ENCODE measurements at places on chromosomes 16 and 17.

- DNase-seq, result no peak
Measured at GRCh38 chr17:32482568-32483320, 4.0 kb upstream of the CDK5R1 start.

DNA sequence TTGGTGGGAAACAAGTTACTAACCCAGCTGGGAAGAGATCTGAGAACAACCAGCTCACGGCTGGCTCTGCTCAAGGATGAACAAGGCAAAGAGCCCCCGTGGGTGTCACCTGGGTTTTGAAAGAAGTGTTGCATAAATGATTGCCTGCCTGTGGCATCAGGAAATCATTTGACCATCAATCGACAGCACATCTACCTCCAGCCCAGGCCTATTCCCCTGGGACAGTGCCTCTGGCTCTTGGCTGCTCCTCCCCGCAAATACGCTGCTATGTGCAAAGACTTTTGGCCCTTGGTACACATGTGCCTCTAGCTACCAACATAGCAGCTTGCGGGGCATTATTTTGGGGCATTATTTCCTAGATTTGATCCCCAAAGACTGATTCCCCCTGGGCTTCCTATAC is 39.4 kb upstream of the SMPD3 start:
- DNase-seq, result no peak

- no peak for DNase-seq
Measured at GRCh38 chr17:50396261-50397110, 837 bp downstream of the LRRC59 start.

GRCh38 chr17:13030459-13031300 is 12.9 kb upstream of the ELAC2 start:
- peak; percentile 34 for DNase-seq

DNA sequence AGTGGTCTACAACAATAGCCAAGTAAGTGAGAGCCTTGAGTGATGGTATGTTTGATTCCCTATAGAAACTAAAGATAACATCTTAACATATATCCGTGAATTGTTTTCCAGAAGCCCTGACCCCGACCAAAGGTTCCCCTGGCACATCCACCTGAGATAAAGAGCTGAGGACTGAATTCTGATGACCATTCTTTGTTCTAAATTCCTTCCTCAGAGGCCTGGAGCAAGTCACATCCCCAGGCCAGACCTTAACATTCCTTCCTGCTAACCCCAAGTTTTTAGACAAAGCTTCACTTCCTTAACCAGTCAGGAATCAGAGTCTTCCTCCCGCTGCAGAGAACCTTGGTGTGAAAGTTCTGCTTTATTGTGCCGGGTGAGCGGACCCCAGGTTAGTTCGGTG is 83.3 kb downstream of the PMP22 start:
- DNase-seq, result no peak

DNA sequence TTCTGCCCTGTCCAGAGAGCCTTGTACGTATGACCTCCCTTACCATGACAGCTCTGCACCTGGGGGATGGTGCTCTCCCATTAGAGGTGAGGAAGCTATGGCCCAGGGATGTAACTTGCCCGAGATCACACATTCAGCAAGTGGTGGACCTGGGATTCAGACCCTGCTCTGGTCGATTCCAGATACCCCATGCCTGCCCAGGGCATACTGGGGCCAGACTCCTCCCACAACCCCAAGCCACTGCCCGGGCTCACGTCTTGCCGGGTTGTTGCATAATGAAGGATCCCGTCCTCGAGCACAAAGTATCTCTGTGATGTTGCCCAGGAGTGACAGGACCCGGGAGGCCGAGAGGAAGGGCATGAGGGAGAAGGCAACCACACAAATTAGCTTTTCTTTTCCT is 2.1 kb downstream of the OSBPL7 start:
- DNase-seq, result no peak

DNA sequence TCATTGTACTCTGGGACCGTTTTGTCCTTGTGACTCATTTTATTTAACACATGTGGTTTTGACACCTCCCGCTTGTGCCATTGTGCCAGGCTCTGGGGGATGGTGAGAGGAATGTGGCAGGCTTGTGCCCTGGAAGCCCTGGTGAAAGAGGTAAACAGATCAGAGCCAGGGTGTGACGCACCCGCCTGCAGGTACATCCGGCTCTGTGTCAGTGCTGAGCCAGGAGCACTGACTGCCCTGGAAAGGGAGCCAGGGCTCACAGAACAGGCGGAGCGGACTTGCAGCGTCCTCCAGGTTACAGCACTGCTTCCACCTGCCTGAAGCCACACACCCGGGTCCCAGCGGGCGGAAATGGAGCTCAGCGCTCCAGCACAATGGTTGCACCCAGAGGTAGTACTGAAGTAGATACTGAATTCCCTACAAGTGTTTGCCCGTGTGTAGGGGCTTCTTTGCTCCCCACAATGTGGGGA is 30.6 kb downstream of the CDRT15 start:
- DNase-seq, result no peak

DNA sequence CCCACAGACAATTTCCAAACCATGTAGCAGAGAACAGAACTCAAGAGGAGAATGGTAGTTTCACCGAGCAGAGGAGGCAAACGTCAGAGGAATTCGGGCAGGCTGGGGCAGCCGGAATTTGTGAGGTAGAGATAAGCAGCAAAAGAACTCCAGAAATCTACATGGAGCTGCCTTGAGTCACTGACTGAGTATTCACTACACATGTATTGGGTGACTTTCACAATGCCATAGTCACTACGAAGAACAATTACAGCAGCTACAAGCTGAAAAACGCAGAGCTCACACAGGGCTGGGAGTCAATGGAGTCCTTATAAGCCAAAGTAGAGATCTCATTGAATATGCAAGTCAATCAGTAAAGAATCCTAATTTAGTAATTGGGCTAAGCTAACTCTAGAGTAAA is 13.4 kb downstream of the CMC2 start:
- DNase-seq, result peak; percentile 13

DNA sequence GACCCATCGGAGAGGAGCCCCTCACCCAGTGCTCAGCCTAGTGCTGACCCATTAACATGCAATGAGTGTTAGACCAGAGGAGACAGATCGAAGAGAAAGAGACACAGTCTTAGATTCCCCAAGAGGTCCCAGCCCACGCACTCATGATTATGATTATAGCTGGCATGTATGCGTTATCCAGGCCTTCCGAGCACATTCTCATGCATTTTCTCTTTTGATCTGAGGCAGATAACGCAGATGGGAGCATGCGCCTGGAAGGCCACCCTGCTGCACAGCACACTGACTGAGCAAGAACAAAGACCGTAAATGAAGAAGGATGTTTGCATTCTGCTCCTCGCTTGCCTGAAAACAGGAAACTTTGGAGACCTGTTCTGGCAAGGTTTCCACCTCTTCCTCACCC is 232.7 kb downstream of the SOX9 start:
- peak; percentile 22 for DNase-seq

GRCh38 chr16:727291-727977 is 528 bp downstream of the HAGHL start:
- no peak for DNase-seq

- no peak for DNase-seq
Measured at GRCh38 chr16:58343562-58343961, 48.7 kb upstream of the GINS3 start.

DNA sequence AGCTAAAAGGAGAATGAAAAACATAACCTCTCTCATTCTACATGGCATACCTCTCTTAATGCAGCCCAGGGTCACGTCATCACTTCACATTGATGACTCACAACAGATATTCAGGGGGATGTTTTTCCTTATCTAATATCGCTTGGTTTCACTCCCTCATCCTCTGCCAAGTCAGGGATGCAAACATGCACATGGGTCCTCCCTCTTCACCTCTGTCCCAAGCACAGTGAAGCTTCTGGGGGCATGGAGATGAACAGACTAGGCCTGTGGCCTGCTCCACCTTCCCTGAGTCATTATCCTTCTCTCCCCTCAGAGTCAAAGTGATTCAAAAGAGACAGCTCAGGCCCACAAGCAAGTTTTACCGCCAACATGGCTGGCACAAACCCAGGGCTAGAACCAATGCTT is 2.3 kb upstream of the MT2A start:
- no peak for DNase-seq

GRCh38 chr16:9797306-9797705 is 384.9 kb downstream of the GRIN2A start:
- no peak for DNase-seq

DNA sequence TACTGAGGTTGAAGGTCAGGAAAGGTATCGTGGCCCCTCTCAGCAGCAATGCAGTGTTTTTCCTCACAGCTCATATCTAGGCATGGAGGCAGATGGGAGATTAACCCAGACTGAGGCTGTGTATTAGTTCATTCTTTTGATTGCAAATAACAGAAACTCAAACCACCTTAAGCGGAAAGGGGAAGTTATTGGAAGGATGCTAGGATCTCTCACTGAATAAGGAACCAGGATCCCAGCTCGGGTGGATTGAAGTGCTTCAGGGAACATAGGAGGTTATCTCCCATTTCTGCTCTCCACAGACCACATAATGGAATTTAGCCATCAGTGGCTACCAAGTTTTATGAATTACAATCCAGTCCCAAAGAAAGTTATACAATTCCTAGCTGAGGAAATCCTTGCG is 8.2 kb downstream of the ZNF689 start:
- DNase-seq, result no peak

- no peak for DNase-seq
Measured at GRCh38 chr17:9427465-9428315, 147.9 kb downstream of the STX8 start.

GRCh38 chr16:66713076-66713475 is 16.5 kb upstream of the CMTM4 start:
- no peak for DNase-seq

- DNase-seq, result no peak
Measured at GRCh38 chr16:84827131-84827574, 7.4 kb downstream of the CRISPLD2 start.

DNA sequence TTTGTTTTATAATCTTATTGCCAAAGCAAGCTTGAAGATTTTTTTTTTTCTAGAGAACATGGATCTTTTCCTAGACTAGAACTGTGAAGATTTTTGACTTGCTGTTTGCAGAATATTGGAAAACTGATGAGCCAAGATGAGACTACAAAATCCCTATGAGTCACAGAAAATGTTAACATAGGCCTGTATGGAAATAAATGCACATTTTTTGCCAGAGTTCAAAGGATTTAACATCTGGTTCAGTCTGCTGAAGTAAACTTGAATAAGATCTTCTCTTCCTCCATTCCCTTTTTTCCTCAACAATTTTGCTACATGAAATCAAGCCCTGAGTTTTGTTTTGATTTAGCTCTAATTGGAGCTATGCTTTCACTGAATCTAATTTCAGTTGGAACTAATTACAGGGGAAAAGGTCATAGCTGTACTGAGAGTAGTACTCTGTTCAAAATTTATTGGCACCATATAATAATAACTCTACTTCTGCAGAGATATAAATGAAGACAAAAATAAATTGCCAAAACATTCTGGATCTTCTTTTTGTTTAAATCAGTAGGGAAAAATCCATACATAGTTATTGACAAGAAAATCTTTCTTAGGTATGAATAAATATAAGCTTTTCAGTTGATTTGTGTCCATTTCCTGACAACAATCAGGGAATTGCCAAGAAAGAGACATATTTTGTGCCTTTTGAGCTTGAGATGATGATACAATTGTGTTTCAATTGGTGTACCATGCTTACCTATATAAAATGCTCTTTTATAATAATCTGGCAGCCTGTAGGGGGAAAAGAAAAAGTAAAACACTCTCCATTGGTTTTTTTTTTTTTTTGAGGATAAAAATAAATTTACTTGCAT is 387.5 kb upstream of the GOT2 start:
- no peak for DNase-seq

- no peak for DNase-seq
Measured at GRCh38 chr17:69284646-69285045, 42.3 kb downstream of the ABCA5 start.

GRCh38 chr16:47928008-47928407 is 227.8 kb downstream of the ABCC12 start:
- DNase-seq, result no peak
